Activated CD4-positive, CD25-positive, alpha-beta regulatory T cell (primary cell): ENCODE measurements at places on chromosomes 5 and 9.
A peak's percentile ranks its signal among the peaks of the same experiment; 100 is the strongest.

- no peak for DNase-seq
These were observed 365.5 kb downstream of the KCNN2 start for GRCh38 chr5:114727358-114727757.

DNA sequence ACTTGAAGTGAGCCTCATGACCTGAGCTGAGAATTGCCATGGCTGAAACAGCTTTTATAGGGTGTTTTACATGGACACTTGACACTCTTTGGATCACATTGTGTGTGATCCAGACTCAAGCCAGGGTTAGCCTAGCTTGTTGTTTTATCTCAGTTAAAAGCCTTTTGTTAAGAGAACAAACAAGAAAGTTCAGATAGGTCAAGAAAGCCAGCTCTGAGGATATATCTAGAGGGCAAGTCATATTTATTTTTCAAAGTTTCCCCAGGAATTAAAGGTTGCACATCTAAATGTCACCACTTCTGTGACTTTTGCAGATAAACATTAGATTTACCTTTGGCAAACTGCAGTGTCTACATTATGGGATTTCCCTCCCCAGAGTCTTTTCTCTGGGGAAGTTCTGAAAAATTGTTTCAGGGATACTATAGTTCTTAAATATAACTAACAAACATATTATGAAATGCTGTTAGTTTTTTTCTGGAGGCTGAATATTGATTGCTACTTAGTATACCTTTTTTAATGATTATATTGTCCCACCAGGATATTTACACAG is 134.5 kb downstream of the C9orf152 start:
- DNase-seq = no peak

DNA sequence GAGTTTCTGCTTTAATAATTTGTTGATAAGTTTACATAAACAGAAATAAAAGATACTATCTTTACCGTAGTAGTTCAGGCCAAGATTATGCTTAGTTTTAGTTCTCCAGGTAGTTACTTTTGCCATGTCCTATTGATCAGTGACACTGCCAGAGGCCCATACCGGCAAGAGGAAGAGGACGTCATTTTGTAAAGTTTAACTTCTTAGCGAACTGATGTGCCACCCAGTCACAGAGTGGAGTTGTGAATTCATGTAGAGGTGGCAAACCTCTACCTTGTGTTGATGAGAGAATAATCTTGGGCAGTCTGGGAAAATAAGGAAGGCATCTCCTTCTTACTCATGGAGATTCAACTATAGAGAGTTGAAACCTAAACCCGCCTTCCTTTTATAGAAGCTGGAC is 21.8 kb downstream of the RGMB start:
- DNase-seq = no peak

GRCh38 chr5:79850316-79850822 is 140.7 kb downstream of the MTX3 start:
- no peak for DNase-seq

DNA sequence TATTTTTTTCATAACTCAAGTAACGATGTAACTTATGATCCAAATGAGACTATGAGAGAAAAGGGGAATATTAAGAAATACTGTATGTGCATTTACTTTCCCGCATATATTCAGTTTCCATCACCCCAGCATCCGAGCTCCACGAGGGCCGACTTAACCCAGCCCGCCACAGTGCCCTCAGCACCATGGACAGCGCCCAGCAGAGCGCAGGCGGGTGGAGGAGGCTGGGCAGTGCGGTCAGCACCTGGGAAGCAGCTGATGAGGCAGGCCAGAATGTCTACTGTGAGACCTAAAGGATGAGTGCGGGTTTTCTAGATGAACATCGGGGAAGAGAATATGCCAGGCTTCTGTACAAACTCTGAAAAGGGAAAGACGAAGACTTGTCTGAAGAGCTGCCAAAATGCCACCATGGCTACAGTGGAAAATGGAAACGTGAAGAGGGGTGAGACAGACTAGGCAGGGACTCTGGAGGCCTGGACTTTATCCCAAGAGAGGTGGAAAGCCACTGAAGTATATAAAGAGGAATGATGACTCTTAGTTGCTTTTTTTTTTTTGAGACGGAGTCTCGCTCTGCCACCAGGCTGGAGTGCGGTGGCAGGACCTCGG is 34.5 kb upstream of the MED27 start:
- DNase-seq = peak; percentile 6

DNA sequence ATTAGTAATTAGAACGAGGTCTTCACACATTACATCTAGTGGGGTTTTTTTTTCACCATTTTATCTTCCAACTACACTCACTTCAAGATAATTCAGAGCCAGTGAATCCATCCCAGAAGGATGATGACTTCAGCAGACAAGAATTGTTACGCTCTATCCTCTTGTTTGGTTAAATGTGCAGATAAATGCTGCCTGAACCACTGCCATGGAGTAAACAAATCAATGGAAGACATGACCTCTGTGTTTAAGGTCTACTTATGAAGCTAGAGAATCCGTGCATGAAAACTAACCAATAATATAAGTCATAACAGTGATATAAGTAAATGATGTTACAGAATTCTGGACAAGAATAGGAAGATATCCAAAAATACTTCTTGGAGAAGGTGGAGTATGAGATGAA is 602.6 kb downstream of the TLR4 start:
- DNase-seq = no peak

- no peak for DNase-seq
These were observed 269.2 kb downstream of the TMEM38B start for GRCh38 chr9:105963343-105964099.

DNA sequence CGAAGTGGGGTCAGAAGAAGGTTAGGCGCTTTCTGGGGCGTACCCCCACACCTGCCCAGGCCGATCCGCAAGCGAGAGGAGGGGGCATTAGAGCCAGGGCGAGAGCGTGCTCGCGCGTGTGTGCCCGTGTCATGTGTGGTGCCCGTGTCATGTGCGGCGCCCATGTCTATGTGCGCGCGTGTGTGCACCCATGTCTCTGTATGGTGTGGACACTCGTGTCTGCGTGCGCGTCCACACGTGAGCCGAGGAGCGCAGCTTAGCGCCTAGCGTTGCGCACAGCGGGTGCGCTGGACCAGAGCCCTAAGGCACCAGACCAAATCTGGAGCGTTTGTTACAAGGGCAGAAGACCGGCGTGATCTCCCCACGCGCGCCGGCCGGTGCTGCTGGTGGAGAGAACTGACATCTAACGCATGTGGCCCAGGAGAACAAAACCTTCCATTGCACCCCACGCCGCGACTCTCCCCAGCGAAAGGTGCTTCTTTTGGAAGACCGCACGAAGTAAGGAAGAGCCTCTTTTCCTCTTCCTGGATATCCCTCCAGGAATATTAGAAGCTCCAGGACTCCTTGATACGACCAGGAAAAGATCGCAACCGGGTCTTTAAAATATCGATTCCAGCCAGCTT is 644 bp downstream of the NIM1K start:
- DNase-seq = no peak

GRCh38 chr5:62457071-62457470 is 44.5 kb downstream of the IPO11 start:
- no peak for DNase-seq

DNA sequence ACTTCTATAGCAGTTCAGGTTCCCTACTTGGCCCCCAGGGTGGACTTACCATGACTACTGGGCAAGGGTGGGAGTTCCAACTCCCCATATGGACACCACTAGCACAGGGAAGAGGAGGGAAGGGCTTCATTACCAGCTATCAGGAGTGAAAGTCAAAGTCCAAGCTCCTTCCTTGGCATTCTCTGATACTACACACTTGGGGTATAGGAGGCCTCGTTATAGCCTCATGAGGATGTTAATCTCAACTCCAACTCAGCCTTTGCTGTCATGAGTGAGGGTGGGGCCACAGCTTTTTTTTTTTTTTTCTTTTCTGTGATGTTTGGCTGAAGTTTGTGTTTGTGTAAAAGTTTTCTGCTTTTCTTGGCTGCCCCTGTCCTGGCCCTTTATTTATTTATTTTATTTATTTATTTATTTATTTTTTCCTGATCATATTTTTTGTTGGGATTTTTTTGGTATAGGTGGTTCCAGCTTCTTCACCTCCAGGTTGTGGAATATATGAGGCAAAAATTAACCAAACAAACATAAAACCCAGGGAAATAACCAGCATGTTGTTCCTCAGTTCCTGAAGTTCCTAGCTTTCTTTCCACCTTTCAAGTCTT is 8.7 kb downstream of the GARIN3 start:
- no peak for DNase-seq

- no peak for DNase-seq
These were observed 116.3 kb downstream of the HSD17B3 start for GRCh38 chr9:96185518-96186156.

DNA sequence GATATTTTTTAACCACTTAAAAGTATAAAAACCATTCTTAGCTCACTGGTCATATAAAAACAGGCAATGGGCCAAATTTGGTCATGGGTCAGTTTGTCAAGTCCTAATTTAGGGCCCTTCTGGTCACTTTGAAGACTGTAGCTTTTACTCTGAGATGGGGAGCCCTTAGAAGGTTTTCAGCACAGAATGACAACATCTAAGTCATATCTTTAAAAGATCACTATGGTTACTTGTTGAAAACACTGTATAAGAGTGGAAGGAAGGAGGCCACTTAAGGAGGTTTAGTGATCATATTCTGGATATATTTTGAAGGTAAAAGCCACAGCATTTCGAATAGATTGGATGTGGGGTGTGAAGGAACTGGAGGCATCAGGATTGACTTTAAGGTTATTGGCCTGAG is 76.7 kb downstream of the STRBP start:
- DNase-seq = no peak

GRCh38 chr9:135090547-135090946 is 3.1 kb downstream of the OLFM1 start:
- no peak for DNase-seq

DNA sequence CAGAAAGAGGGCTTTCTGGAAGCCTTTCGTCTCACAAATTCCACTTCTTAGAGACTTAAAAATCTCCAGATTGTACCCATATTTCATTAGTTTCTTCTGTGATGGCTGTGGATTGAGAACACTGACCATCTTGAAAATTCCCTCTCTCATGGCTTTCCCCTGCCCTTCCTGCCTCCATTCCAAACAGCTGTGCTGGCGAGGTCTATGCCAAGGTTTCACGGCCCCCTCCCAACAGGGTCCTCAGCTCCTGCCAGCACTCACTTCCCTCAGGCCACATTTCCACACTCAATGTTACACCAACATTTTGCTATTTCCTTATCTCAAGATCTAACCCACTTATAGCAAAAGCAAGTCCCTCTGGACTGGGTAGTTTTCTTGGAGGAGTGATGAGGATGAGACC is 40.3 kb upstream of the EQTN start:
- DNase-seq = no peak

DNA sequence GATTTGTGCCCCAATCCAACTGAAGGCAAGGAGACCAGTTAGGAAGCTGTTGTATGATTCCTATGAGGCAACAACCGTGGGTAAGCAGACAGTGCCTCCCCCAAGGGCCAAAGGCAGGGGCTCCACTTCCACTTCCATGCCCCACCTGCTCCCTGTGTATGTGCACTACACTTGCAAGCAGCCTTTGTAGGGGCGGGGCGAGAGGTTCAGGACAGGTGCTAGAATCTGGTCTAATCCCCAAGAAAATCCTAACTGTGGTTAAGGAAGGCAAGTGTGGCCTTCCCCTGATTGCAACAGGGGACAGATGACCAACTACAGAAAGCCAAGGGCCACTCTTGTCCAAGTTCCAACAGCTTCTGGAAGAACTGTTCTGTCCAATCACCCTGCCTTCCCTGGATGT is 41.7 kb downstream of the B4GALT1 start:
- DNase-seq = no peak

DNA sequence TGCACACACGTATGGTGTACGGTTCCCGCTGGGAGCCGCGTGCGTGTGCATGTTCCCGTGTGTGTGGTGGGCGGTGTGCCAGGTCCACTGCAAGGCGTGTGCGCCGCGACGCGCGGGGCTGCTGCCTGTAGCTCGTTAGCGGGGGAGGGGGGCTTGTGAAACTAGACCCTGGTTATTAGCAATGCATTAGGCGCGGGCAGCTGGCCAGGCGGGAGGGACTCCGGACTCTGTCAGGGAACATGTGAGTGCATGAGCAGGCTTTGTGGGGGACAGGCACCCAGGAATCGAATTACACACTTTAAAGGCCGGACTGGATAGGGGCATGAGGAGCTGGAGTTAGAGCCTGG is 32.2 kb upstream of the ENHO start:
- DNase-seq = no peak

DNA sequence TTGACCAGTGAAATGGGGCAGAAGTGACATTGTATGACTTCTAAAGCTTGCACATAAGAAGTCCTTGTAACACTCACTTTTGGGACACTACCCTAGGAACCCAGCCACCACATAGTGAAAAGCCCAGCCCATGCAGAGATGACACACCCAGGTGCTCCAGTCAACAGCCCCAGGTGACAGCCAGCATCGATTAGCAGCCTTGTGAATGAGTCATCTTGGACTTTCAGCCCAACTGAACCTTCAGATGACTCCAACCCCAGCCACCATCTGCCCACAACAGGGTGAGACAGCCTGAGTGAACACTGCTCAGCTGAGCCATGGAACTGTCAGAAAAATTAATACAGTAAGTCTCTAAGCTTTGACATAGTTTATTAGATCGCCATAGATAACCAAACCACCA is 458.6 kb downstream of the ZSWIM6 start:
- DNase-seq = no peak

- DNase-seq = no peak
These were observed 8.6 kb downstream of the BHMT start for GRCh38 chr5:79120221-79120620.

GRCh38 chr9:113238859-113239232 is 17.5 kb downstream of the SLC31A1 start:
- no peak for DNase-seq

DNA sequence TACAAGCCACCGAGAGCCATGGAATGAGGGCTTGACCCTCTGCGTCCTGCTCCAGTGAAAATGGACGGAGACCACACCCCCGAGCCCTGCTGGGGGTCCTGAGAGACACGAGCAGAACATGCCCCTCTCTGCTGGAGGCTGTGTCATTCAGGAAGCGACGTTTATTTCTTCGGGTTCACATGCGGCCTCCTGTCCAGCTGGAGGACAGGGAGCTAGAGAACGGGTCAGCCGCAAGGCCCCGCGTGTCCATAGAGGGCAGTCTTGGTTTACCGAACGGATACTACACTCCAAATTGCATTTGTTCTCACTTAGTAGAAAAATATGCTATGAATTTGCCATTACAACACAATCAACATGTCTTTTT is 36.1 kb downstream of the MRPL36 start:
- no peak for DNase-seq

- no peak for DNase-seq
These were observed 885 bp downstream of the MPDZ start for GRCh38 chr9:13278368-13279246.

DNA sequence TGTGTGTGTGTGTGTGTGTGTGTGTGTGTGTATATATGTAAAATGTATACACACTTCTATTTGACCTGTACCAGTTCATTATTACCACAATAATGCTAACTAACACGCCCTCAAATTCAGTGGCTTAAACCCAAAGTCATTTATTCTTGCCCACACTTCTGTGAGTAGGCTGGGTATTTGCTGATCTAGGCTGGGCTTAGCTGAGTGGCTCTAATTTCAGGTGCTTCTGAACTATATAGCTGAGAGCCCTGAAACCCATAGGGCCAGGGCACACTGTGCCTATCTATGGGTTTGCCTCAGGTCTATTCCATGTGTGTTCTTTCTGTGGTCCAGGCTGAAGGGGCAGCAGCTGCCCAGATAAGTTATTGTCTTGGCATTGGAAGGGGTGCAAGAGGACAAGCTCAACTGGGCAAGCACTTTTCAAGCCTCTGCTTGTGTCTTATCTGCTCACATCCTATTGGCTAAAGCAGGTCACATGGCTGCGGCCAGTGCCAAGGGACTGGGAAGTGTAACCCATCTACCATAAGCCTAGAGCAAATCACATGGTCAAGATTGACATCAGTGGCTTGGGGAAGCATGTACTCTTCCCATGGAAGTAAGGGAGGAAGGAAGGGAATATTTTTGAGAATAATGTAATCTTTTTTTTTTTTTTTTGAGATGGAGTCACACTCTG is 139.9 kb downstream of the PALM2AKAP2 start:
- no peak for DNase-seq
